Right lung (tissue), 10 donors: ENCODE measurements at places on chromosomes 5 and 9.
A peak's percentile ranks its signal among the peaks of the same experiment; 100 is the strongest.

GRCh38 chr5:76787237-76787636 lies 31.6 kb upstream of the F2RL1 start:
- no peak for DNase-seq

DNA sequence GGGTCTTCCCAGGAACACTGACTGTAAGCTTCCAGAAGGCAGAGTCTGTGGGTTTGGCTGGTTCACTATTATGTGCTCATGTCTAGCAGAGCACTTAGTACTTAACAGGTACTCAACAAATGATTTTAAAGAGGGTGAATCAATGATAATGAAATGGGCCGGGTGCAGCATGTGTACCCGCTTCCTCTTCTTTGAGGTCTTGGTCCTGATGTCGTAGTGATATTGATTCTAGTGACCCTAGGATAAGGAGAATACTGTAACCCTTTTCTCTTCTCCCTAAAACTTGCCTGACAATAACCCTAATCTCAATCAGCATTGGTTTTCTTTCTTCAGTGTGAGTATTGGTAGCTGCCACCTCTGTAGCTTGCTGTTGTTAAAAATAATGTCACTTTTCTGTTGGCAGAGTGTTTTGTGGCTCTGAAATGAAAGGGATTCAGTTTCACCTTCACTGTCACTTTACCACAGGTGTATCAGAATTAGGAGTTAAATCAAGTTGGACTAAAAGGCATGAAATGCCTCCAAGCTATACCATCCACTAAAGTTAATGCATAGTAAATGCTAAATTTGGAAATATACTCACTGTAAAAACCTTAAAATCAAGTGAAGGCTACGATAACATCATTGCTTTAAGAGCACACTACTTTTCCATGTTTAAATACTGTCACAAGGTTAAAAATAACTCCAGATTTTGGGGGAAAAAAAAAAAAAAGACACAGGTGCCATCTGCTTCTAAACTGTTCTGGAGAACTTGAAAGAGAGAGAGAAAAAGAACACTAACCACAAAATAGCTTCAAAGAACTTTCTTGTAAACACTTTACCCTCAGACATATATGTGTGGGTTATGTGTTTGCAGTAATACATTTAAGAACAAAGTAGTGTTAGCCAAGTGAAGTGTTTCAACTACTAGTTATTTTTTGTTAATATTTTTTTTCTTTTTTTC lies 6.0 kb downstream of the CAMK4 start:
- no peak for DNase-seq

- peak; percentile 51 for DNase-seq
Measured at GRCh38 chr9:86434039-86434726, 80.0 kb upstream of the TUT7 start.

- DNase-seq, result no peak
Measured at GRCh38 chr9:115757461-115757860, 396.1 kb upstream of the PAPPA start.

DNA sequence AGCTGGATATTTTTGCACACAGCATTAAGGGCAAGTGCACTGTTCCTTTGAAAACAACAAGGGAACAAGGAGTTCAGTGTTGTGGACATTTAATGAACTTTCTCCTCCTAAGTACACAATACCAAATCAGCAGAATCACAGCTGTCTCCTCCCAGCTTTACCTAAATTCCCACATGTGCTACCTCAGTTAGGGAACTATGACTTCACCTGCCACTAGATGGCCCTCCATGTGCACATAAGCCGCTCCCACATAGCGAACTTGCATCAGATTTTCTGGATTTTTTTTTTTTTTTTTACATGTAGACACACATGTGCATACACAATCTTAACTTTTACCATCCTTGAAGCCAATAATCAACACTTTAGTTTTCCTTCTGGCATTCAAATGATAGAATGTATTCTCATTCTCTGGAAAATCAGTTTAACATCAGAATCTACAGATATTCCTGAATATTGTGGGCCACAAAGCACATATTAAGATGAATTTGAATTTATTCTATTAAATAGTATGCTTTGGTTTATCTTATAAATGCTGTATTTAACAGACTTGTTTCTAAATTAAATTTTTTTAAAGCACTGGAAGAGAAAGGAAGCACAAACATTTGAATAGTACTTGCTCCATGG lies 123.6 kb downstream of the PALM2AKAP2 start:
- DNase-seq, result no peak

DNA sequence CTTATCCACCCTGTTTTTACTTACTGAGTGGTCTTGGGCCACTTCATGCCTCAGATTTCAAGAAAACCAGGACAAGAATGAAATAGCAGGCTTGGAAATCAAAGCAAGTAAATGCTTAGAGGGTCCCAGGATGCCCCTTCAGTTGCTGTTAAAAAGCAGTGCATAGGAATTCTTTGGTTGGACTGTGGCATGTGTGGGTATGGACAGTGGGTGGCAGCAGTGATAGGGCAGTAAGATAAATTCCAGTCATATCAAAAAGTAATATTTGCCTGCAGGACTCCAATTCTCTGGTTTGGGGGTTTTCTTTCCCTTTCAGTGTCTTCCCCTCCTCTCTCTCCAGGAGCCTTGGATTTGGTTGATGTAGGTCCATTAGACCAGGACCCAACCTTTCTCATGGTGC lies 306.7 kb upstream of the CLINT1 start:
- DNase-seq, result no peak

- DNase-seq, result no peak
Measured at GRCh38 chr9:107483666-107484065, 5.9 kb downstream of the KLF4 start.

DNA sequence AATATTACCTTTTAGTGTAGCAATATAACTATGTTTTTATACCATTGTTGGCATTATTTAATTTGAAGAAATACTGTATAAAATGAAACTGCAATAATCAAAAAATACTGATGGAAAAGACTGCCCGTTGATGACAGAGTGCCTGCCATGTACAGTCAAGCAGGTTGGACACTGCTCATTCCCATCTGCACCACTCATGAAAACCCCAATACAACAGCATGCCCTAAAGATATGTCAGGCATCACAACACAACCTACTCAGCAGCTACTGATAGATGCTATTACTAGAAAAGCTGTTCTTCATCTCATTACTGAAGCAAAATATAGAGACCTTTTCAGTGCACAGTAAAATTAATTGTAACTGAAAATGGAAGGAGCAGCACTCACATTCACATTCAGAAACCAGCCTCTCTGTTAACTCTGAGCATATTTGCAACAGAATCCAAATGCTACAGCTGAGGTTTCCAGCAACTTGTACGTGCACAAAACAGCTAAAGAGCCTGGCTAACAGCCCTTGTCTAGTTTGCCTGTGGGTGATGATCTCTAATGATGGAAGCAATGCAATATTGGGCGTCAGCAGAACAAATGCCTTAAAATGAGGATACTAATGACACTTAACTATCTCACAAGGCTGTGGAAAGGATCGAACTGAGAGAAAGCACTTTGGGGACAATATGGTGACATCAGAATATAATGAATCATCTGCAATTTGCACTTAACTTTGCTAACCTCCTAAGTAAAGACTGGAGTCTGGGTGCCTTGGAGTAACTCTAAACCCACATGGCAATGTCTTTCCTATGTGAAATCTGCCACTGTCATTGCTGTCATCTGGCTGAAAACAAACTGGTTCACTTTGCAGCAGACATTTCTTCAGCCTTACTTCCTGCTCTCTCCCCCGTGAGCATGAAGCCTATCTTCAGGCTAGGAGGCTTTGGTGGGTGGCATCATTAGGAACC lies 195.3 kb upstream of the RASEF start:
- DNase-seq, result no peak

GRCh38 chr9:127537014-127537413 lies 75.1 kb upstream of the STXBP1 start:
- no peak for DNase-seq

GRCh38 chr9:17843236-17843635 lies 264.4 kb downstream of the SH3GL2 start:
- no peak for DNase-seq
